K562 (cell line): ENCODE measurements at places on chromosomes 3 and 15. TPM values are rescaled to one million over a fixed set of nuclear protein-coding genes. Genes with fewer than 3 reads are reported as not detected.

Gene SLC6A1
- not detected in 2 replicates for total RNA-seq

Gene CNTN4
- not detected in 2 replicates for total RNA-seq

Gene CCDC39
- not detected in 2 replicates for total RNA-seq

Gene CLN6
- 51.6 and 53.3 TPM in 2 replicates for total RNA-seq

Gene SKOR1
- total RNA-seq = 0.31 TPM in 2 replicates

Gene TGM5
- not detected in 2 replicates for total RNA-seq

Gene GATM
- total RNA-seq = 0.58 and 0.89 TPM in 2 replicates

- no peak for DNase-seq
- no peaks in the 10 kb centered on the region for H3K36me3 ChIP-seq
- H3K4me3 ChIP-seq = no peak overlapping the region
- H3K27me3 ChIP-seq = peaks cover 2% of the 10 kb centered on the region; the same call in 2 of the 3 replicates
- H3K4me1 ChIP-seq = no peaks in the 10 kb centered on the region
Measured at GRCh38 chr3:151393941-151394340, 9.4 kb upstream of the P2RY12 start.

- no peak for DNase-seq
- no peaks in the 10 kb centered on the region for H3K36me3 ChIP-seq
- no peak overlapping the region for H3K4me3 ChIP-seq
- H3K4me1 ChIP-seq = no peaks in the 10 kb centered on the region
- no peak overlapping the region for H3K27ac ChIP-seq
Measured at GRCh38 chr15:48566668-48567067, 78.8 kb downstream of the FBN1 start.

DNA sequence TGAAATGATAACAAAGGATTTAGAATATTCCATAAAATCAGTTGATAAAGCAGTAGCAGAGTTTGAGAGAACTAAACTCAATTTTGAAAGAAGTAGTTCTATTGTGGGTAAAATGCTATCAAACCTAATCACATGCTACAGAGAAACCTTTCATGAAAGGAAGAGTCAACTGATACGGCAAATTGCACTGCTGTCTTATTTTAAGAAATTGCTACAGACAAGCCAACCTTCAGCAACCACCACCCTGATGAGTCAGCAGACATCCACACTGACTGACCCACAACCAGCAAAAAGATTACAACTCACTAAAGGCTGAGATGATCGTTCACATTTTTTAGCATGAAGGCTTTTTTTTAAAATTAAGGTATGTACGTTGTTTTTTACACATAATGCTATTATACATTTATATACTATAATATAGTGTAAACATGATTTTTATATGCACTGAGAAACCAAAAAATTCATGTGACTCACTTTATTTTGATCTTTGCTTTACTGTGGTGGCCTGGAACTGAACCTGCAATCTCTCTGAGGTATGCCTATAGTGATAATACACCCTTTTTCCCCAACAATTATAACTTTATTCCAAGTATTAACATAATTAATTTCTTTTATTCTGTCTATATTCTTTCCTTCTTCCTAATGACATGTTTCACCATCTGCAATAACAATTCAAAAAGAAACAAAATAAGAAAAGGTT lies 109.9 kb downstream of the TBC1D5 start:
- H3K27ac ChIP-seq = peak overlapping the region; percentile 28; the same call in 1 of the 3 replicates
- H3K36me3 ChIP-seq = no peaks in the 10 kb centered on the region
- no peaks in the 10 kb centered on the region for H3K27me3 ChIP-seq
- H3K4me1 ChIP-seq = peaks cover 10% of the 10 kb centered on the region
- peak; percentile 59 for DNase-seq
- no peak overlapping the region for H3K4me3 ChIP-seq

GRCh38 chr3:147409143-147410115 lies at the start of gene ZIC1:
Gene ZIC1, plus strand, starts transcription at chr3:147409365. Its CDS starts 748 bp downstream, at chr3:147410113.
- no peak for DNase-seq
- no peaks in the 10 kb centered on the region for H3K36me3 ChIP-seq
- H3K4me1 ChIP-seq = no peaks in the 10 kb centered on the region
- H3K4me3 ChIP-seq = no peak within 1 kb of the TSS
- peaks cover 45% of the 10 kb centered on the region for H3K27me3 ChIP-seq

- no peak for DNase-seq
- no peaks in the 10 kb centered on the region for H3K4me1 ChIP-seq
- no peak overlapping the region for H3K4me3 ChIP-seq
- no peaks in the 10 kb centered on the region for H3K36me3 ChIP-seq
- peaks cover 14% of the 10 kb centered on the region for H3K27me3 ChIP-seq
- H3K27ac ChIP-seq = no peak overlapping the region
Measured at GRCh38 chr3:122948408-122948807, 79.2 kb downstream of the SEMA5B start.

- no peak overlapping the region for H3K27ac ChIP-seq
- no peaks in the 10 kb centered on the region for H3K36me3 ChIP-seq
- DNase-seq = no peak
- no peaks in the 10 kb centered on the region for H3K4me1 ChIP-seq
Measured at GRCh38 chr15:80549191-80549590, 145.0 kb downstream of the ARNT2 start.

- H3K27ac ChIP-seq = no peak overlapping the region
- H3K4me1 ChIP-seq = no peaks in the 10 kb centered on the region
- no peaks in the 10 kb centered on the region for H3K27me3 ChIP-seq
- H3K36me3 ChIP-seq = no peaks in the 10 kb centered on the region
- no peak overlapping the region for H3K4me3 ChIP-seq
Measured at GRCh38 chr3:73586628-73587027, 38.1 kb downstream of the PDZRN3 start.

- no peaks in the 10 kb centered on the region for H3K4me1 ChIP-seq
- no peak overlapping the region for H3K4me3 ChIP-seq
- H3K27ac ChIP-seq = no peak overlapping the region
- no peaks in the 10 kb centered on the region for H3K27me3 ChIP-seq
Measured at GRCh38 chr3:131568460-131568859, 65.7 kb upstream of the MRPL3 start.

DNA sequence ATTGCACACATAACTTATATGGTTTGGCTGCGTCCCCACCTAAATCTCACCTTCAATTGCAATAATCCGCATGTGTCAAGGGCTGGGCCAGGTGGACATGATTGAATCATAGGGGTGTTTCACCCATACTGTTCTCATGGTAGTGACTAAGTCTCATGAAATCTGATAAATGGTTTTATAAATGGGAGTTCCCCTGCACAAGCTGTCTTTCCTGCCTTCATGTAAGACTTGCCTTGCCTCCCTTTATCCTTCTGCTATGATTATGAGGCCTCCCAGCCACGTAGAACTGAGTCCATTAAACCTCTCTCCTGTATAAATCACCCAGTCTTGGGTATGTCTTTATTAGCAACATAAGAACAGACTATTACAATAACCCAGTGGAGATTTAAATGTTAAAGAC lies 653.9 kb downstream of the ROBO1 start:
- H3K4me1 ChIP-seq = no peaks in the 10 kb centered on the region
- no peaks in the 10 kb centered on the region for H3K27me3 ChIP-seq
- H3K36me3 ChIP-seq = no peaks in the 10 kb centered on the region
- H3K4me3 ChIP-seq = no peak overlapping the region
